ENCODE measurements at places on chromosomes 3 and 15.

- no peak for DNase-seq
Measured at GRCh38 chr3:31876331-31876730, 104.7 kb downstream of the OSBPL10 start.

- no peak for DNase-seq
Measured at GRCh38 chr3:55525436-55525835, 38.3 kb upstream of the WNT5A start.

DNA sequence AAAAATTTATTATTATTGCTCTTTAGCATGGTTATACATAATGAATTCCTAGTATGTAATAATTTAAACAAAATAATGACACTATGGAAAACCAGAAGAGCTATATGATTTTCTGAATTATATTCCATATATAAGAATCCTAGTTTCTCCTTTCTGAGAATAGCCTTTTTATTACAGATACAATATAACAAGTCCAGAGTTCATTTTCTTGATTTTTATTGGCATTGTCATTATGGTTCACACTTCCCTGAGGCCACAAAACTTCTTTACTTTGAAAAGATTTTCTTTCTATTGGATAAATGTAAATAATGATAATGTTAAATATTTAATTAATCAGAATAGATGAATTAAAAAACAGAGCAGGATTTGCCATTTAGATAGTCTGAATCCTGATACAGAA is 362.3 kb upstream of the BCHE start:
- no peak for DNase-seq

DNA sequence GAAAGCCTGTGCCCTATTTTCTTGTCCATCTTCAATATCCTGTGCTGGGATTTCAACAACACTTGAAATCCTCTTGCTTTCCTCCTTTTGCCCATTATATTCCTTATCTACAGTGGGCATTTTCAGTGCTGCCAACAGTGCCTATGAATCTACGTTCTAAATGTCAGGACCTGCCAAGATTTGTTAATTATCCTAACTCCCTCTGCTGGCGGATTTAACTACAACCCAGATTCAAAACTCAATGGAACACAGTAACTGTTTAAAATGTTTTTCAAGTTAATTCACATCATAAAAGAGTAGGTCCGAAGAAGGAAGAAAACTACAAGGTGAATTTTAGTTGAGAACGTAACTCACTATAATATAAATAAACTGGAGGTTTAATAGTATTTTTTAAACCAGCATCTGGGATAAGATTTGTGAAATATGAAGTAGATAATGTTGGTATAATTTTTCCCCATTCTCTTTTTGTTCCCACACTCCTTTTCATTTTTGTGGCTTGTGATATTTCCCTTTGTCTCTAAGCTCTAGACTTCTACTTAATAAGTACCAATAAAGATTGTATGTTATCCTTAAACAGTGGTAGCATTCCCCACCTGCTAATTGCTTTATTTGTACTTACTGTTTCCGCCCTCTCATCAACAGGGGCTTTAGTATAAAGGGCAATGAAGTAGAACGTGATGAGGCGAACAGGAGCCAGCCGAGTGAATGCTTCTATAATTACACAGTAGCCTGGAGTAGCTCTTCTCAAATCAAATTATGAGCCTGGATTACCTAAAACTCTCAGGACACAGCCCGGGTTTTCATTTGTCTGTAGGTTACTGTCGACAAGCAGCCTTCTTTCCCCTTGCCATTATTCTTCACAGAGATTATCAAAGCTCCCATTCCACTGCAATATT is 302.5 kb upstream of the ATP11B start:
- no peak for DNase-seq

DNA sequence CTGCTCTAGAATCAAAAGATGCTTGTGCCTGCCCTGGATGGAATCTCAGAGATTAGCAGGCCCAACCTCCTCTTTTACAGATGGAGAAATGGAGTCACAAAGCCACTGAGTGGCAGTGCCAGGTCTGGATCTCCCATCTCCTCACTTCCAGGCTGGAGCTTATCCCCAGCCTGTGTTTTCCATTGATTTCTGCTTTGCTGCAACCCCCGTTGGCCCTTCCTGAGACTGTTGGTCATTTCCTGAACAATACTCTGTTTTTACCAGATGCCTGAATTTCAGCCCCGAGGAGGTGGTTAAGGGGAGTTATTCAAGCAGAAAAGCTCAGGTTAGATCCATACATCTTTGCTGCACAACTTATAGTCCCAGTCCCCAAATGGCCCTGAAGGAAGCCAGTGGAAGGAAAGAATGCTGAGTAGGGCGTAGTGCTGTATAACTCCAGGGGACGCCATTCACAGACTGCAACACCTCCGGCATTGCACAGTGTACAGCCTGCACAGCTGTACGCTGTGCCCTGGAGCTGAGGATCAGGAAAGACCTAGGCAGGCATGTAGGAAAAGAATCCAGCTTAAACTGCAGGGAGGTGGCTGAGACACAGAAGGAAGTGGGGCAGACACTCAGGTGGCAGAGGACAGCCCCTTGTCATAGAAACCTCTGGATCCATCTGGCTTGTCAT is 77.5 kb downstream of the RPLP1 start:
- no peak for DNase-seq

DNA sequence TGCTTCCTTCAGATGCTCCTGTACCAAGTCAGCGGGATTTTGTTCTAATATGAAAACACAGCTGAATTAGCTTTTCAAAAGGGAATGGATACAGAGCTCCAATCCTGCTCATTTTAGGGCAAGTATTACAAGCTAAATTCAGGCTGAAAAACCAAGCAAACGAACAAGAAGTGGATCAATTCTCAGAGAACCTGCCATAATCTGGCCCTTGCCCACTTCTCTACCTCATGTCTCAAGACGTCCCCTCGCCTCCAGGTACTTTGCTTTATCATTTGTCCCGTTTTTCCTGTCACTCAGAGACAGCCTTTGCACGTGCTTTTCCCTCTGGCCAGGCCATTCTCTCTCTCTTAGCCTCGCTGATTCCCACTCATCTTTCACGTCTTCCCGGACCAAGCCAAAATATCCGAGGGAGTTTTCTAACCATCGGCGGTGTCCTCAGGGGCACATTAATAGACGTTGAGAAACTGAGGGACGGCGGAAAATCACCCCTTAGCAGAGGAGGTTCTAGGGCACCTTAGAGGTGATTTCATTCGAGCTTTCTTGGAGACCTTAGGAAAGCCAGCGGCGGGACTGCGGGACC is 654 bp downstream of the SUSD5 start:
- DNase-seq: no peak

GRCh38 chr3:52006017-52006819 is 10.5 kb upstream of the RPL29 start:
- DNase-seq: peak; percentile 24

DNA sequence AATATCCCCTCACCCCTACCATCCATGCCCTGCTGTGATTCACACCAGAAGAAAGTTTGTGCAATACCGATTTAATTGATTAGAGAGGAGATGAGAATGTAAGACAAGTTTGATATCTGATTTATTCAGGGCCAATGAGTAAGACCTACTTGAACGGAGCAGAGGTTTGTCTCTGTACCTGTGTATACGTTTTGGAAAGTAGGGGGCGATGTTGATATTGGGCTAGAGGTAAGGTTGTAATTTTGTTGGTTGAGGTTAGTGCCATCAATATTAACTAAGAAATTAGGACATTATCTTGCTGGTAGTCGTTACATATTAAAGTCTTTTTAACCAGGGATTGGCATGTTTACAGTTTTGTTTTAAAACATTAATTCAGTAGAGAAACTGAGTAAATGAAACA is 20.5 kb downstream of the EAF2 start:
- DNase-seq: peak; percentile 9

DNA sequence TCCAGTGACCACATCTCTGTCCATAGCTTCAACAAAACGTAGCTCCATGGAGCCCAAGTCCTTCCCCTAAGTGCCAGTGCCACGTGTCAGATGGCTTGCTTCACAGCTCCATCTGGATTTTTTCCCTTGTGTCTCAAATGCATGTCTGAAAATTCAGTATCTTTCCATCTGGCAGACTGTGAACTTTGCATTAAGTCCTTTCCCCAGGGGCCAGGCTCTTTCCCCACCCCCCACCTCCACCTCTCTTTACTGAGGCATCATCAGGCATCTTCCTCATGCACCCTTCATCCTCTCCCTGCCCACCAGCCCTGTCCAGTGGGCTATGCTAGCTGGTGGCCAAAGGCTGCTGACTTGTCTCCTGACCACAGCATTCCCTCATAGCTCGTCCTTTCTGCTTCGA is 53.7 kb downstream of the PDIA5 start:
- DNase-seq: no peak

- no peak for DNase-seq
Measured at GRCh38 chr3:109548192-109548938, 211.0 kb upstream of the DPPA4 start.

GRCh38 chr3:179608931-179609720 is 4.5 kb downstream of the NDUFB5 start:
- peak; percentile 10 for DNase-seq

DNA sequence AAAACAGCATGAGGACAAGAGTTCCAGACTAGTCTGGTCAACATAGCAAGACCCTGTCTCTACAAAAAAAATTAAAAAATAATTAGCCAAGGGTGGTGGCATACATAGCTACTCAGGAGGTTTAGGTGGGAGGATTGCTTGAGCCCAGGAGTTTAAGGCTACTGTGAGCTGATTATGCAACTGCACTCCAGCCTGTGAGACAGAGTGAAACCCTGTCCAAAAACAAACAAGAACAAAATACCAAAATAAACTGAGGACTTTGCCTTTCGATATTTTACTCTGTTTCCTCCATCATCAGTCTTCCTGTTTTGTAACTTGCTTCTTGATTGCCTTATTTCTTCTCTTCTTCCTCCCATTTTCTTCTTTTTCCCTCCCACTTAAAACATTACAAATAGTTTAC is 504.4 kb downstream of the ROBO1 start:
- no peak for DNase-seq

DNA sequence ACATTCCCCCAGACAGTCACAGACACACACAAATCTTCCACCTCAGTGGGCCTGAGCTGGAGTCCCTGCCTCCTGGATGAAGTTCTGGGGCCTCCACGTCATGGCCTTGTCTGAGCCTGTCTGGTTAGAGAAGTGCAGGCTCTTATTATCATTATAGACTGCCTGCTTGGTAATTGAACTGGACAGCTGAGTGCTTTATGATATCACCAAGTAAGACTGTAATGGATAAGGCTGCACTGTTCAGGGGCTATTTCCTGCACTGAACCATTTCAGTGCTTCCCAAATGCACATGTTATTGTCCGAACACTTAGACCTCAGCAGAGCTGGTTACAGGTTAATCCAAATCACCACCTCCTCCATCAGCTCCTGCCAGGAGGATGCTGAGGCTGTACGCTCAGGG is 8.7 kb upstream of the ST6GAL1 start:
- DNase-seq: no peak

GRCh38 chr15:84811828-84812227 is 5.3 kb upstream of the ALPK3 start:
- no peak for DNase-seq

DNA sequence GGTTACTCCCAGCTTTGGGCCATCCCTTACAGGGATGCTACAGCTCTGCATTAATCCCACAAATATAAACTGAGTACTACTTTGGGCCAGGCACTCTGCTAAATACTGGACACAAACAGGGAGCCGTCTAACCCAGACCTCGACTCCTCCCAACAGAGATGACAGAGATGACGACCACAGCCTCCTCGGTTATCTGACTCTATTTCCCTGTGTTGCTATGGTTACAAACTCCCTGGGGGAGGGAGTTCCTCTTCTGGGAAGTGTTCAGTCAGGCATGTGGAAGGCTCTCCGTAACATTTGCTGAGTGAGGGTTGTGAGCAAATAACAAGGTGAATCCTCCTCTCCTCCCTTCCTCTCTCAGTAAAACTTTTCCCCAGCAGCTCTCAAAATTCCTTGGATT is 6.7 kb upstream of the CMTM7 start:
- DNase-seq: peak; percentile 70

- peak; percentile 96 for DNase-seq
Measured at GRCh38 chr3:179147873-179148615, at the start of gene PIK3CA. PIK3CA (plus strand) TSS chr3:179148357; CDS start chr3:179198826, 50,469 bp downstream.

DNA sequence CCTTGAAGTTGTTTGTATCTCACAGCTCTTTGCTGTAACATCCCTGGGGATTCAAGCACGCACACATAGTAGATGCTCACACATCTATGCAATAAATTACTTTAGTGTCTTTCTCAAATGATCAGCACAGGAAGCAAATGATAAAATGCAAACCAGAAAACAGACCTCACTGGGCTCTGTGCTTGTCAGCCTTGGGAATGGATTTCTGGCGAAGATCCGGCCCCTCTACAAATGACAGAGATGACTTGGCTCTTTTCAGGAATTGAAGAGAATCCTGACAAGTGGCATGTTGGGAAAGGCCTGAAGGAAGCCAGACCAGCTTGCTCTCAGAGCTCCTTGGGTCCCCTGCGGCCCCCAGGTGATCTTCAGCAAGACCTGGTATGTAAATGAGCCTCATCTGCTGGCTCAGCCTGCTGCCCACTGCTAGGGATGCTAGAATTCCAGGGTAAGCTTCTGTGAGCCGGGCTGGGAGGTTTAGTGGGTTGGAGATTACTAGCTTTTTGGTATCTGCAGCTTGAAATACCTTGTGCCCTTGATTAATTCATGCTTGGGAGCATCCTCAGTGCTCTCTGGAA is 54.1 kb downstream of the LPP start:
- no peak for DNase-seq

- no peak for DNase-seq
Measured at GRCh38 chr15:63971427-63971805, 74.9 kb downstream of the DAPK2 start.

- no peak for DNase-seq
Measured at GRCh38 chr3:107524841-107525643, 2.3 kb downstream of the BBX start.
